ENCODE measurements at places on chromosomes 6 and 20.

DNA sequence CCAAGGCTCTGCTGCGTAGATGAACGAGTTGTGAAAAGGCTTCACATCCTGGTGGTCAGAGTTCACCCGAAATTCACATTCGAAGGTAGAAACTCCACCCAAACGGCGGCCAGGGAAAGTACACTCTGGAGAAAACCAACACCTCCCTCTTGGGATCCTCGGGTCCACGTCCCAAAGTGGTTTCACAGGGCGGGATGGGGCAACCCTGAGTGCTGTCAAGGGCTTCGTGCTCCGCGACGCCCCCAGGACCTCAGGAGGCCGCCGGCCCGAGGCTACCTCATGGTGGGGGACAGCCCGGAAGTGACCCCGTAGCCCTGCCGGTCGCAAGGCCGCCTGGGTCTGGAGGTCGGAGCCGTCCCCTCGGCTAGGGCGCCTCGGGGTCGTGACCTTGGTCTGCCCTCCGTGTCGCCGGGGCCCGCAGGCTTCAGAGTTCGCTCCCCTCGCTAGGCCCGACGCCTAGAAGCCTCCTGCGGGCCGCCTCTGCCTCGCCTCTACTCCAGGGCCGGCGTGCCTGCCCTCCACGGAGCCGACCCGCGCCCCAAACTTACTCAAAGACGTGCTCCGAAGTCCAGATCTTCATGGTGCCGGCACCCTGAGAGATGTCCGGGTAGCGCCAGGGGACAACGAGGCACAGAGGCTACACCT, at the start of gene PRELID3B:
Gene PRELID3B (minus strand): TSS at position 636 of the 645 bp plus-strand sequence. CDS start 56 bp downstream, at position 580.
- DNase-seq, result peak; percentile 16

DNA sequence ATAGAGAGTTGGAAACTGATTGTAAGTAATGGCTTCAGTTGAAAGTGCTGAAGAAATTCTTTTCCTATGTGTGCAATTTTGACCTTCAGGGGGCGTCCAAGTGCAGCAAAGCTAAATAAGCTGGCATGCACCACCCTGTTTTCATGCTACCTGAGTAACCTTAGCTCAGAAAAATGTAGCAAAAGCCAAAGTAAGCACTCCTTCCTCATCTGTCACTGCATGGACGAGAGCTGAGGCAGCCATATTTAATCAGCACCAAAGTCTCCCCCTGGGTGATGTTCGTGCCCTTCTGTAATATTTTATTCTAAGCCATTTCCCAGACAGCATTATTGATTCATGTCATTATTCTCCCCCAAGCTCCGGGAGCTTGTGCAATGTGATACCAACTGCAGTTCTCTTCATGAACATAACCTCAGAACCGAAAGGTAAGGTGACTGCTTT, 123.1 kb downstream of the RPS12 start:
- peak; percentile 13 for DNase-seq

DNA sequence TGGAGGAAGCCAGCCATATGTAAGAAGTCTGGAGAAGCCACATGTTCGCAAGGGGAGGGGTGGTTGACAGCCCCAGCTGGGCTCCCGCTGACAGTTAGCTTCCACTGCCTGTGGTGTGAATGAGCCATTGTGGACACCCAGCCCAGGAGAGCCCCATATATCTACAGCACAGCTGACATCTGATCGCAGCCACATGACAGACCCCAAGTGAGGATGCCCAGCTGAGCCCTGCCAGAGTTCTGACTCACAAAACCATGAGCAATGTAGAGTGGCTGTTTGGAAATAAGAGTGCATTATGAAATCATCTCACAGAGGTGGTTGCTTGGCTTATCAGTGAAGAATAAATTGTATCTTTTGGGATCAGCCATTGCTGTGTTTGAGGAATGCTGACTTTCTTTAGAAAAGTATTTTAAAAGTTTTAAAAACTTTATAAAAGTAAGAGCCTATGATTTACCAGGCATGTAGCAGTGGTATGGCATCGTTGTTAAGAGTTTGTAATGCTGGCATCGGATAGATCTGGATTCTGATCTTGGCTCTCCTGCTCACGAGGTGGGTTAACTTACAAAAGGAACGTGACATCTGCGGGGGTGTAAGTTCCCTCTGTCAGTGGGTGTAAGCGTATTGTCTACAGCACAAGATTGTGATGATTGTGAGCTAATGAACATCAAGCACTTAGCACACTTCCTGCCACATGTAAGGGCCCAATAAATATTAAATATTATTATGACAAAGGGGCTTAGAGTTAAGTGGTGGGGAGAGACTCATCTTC, 24.1 kb downstream of the CFAP61 start:
- peak; percentile 20 for DNase-seq

GRCh38 chr6:136486357-136486756, 63.9 kb downstream of the MAP7 start:
- no peak for DNase-seq

DNA sequence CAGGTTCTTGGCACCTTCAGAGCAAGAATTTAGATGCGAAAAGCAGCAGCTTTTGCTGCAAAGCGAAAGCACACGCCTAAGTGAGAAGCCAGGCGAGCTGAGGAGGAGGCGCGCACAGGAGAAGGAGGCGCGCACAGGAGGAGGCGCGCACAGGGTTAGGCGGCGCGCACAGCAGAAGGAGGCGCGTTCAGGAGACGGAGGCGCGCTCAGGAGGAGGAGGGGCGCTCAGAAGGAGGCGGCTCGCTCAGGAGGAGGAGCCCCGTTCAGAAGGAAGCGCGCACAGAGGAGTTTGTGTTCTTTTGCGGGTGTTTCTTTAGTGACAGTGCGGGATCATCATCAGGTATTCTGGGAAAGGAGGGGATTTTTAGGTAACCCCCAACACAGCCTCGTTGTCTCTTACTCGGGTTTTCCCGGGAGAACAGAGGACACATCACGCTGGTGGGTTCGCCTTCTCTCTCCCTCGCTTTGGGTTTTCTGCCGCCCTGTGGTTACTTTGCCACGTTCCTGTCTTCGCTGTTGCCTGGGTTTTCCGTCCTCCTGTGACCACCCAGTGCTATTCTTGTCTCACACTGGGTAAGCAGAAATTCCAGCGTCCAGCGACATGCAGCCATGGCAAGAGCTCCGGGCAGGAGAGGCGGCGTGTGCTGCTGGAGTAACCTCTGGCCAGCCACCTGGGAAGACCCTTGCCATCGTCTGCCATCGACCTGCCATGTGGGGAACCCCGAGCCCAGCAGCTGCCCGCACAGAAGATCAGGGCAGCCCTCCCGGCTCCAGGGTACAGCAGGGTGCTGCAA, 47.0 kb downstream of the WDR27 start:
- peak; percentile 57 for DNase-seq

- DNase-seq, result no peak
Observed at GRCh38 chr6:39296745-39297640, 17.2 kb downstream of the KCNK17 start.

- no peak for DNase-seq
Observed at GRCh38 chr20:23029324-23029723, 5.8 kb upstream of the SSTR4 start.

DNA sequence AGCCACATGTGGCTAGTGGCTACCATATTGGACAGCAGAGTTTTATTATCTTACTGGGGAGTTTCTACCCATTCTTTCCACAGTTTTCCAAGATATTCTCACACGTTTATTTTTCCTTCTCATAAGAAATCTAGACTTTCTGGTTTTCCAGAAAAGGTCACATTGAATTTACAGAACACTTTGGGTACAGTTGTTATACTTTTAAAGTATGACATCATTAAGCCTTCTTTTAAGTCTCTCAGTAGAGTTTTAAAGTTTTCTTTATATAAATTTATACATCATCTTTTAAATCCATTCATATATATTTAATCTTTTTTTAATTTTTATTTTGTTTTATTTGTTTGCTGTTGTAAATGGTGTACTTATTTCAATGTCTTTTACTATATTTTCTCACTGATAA, 200.3 kb upstream of the QKI start:
- no peak for DNase-seq

DNA sequence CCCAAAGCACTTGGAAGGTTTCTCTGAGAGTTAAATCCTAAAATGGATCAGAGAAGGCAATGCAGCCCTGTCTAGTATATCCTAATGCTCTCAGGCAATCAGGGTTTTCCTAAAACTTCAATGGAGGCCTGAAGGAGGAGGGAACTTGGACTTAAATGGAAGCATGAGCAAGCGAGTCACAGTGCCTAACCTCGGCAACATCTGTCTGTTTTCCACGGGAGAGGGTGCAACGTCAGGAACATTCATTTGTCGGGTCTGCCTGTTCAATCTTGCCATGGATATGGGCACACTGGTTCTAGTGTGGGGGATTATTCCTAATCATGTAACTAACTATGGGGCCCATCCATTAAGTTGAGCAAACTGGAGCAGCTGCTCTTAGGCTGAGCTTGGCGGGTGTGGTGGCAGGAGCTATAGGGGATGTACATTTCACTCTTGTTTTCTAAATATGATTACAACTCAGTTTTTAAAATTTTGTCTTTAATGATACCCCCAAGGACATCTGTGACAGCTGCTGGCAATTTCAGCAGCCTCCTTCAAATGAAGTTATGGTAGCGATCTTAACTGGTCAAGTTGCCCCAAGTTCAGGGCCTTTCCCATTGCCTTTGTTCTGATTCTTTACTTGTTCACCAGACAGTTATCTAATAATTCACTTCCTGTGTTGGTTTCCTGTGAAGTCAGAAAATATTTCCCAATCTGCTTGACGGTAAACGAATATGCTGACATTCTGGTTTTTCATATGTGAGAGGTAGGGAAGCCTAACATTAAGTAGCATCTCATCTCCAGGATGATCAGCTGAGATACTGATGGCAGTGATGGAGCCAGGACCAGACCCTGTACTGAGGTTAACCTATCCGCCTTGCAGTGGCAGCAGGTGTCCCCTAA, 21.6 kb downstream of the DSE start:
- DNase-seq, result peak; percentile 57
